ENCODE measurements at places on chromosomes 12 and 14.

DNA sequence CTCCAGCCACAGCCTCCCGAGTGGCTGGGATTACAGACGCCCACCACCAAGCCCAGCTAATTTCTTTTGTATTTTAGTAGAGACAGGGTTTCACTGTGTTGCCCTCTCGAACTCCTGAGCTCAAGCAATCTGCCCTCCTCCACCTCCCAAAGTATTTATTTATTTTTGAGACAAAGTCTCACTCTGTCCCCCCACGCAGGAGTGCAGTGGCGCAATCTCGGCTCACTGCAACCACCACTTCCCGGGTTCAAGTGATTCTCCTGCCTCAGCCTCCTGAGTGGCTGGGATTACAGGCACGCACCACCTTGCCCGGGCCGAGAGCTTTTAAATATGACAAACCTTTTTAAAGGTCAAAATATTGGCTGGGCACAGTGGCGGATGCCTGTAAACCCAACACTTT is 14.6 kb downstream of the NUMB start:
- DNase-seq: no peak

- no peak for DNase-seq
Observed at GRCh38 chr12:96919510-96920210, 12.6 kb downstream of the NEDD1 start.

DNA sequence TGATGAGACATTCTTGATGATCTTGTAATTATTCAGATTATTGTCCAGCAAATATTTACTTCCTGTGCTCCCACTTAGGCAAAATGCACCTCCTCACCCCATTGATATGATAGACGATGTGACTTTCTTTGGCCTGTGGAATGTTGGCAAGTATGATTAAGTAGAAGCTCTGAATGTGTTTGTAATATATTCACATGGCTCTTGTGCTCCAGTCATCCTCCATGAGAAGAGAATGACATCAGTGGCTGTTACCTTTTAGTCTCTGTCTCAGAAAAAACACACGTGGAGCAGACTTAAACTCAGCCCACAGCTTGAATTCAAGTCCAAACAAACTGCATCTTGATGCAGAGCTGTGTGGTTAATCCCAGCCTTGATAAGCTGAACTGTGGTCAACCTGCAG is 984.3 kb upstream of the FBXO33 start:
- no peak for DNase-seq

- peak; percentile 87 for DNase-seq
Observed at GRCh38 chr14:68544081-68544892, 248.6 kb downstream of the ZFP36L1 start.

GRCh38 chr12:32309811-32310736 is 89.3 kb upstream of the FGD4 start:
- no peak for DNase-seq

GRCh38 chr14:53741479-53742232 is 215.0 kb downstream of the BMP4 start:
- no peak for DNase-seq

- no peak for DNase-seq
Observed at GRCh38 chr12:92624236-92624635, 78.6 kb upstream of the PLEKHG7 start.
